ENCODE measurements at places on chromosomes 7 and 10. TPM values are rescaled to one million over a fixed set of nuclear protein-coding genes. Genes with fewer than 3 reads are reported as not detected.

DNA sequence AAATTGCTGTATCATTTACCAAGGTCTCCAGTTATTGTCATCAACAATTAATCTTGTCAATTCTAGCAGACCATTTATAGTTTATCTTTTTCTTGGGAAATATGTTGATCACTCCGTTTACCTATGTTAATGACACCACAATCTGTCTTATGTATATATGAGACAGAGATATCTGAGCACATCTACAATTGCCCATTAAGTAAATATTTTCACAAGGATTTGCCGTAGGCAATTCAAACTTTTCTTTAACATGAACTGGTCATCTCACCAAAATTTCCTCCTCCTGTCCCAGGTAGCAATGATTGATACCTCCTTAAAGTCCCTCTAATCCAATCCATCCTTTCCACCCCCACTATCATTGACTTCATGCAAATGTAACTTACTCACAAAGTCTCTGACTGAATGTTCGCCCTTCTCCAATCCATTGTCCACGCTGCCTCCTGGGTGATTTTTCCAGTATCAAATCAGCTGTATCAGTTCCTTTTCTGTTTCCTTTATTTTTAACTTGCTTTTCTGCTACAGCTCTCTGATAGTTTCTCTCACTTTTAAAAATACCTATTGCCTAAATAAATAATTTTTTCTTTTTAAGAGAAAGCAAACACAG, 138.3 kb downstream of the GNAT3 start:
- no peak overlapping the region for H3K27ac ChIP-seq
- no peak overlapping the region for H3K4me3 ChIP-seq
- DNase-seq = no peak
- no peaks in the 10 kb centered on the region for H3K36me3 ChIP-seq
- H3K4me1 ChIP-seq = no peaks in the 10 kb centered on the region
- no peaks in the 10 kb centered on the region for H3K27me3 ChIP-seq

GRCh38 chr7:617614-618538, 98.2 kb upstream of the PDGFA start:
- H3K27ac ChIP-seq = peak overlapping the region; percentile 95
- no peaks in the 10 kb centered on the region for H3K27me3 ChIP-seq
- peak overlapping the region; percentile 55 for H3K4me3 ChIP-seq
- H3K4me1 ChIP-seq = peaks cover 5% of the 10 kb centered on the region
- DNase-seq = no peak

DNA sequence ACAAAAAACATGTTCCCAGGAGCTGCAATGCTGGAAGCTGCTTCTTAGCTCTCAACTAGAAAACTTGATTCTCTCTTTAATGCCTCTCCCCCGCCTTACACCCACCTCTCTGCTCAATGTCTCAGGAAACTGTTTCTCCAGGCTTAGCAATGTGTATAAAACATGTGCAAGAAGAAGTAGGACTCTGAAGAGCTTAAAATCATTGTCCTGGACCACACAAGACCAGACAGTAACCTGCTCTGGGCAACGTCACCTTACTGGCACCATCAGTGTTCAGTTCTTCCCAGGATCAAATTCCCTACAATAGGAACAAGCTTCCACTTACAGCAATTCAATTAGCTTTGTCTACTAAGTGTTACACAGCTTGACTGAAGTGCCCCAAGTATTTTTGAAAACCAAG, 104.9 kb downstream of the RAPGEF5 start:
- H3K4me1 ChIP-seq = no peaks in the 10 kb centered on the region
- no peak for DNase-seq
- H3K27ac ChIP-seq = no peak overlapping the region
- H3K36me3 ChIP-seq = no peaks in the 10 kb centered on the region

DNA sequence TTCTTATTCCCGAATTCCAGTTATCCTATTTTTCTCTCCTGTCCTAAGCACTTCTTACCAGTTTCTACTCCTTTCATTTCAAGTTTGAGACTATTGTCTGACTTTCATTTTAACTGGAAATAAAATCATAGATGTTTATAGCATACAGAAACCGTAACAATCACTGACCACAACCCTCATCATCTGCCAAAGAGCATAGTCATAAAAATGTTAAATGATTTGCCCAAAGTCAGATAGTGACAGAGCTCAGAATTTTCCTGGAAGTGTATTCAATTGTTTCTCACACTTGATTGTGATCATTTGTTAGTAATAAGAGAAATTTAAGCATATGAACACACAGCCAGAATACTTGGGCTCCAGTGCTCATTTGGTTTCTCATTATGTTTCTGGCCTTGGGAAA, 250.5 kb upstream of the PCDH15 start:
- H3K36me3 ChIP-seq = no peaks in the 10 kb centered on the region
- no peak for DNase-seq
- H3K27ac ChIP-seq = no peak overlapping the region
- H3K27me3 ChIP-seq = no peaks in the 10 kb centered on the region

DNA sequence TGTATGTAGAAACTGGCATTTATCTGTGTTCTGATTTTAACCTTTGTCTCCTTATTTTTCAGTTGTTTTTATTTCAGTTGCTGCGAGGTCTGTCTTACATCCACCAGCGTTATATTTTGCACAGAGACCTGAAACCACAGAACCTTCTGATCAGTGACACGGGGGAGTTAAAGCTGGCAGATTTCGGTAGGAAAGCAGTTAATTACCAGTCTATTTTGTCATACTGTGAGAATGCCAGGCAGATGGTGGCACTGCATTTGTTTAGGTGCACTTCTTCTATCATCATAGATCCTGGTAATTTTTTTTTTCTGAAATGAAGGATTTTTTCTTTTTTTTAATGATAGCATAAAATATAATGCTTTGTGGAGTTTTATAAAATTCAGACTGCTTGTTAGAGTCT, 321.4 kb downstream of the CDK14 start:
- H3K4me3 ChIP-seq = no peak overlapping the region
- no peak for DNase-seq
- no peaks in the 10 kb centered on the region for H3K36me3 ChIP-seq
- no peaks in the 10 kb centered on the region for H3K27me3 ChIP-seq

DNA sequence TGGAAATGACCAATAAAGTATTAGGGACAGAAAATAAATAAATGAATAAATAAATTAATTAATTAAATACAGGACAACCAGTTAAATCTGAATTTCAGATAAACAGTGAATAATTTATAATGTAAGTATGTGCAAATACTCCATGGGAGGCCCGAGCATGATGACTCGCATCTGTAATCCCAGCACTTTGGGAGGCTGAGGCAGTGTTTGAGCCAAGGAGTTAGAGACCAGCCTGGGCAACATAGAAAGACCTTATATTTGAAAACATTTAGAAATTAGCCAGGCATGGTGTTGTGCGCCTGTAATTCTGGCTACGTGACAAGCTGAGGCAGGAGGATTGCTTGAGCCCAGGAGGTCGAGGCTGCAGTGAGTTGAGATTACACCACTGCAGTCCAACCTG, 123.7 kb downstream of the CUL2 start:
- H3K4me3 ChIP-seq = no peak overlapping the region
- no peaks in the 10 kb centered on the region for H3K36me3 ChIP-seq
- no peaks in the 10 kb centered on the region for H3K27me3 ChIP-seq
- no peak overlapping the region for H3K27ac ChIP-seq
- DNase-seq = no peak

DNA sequence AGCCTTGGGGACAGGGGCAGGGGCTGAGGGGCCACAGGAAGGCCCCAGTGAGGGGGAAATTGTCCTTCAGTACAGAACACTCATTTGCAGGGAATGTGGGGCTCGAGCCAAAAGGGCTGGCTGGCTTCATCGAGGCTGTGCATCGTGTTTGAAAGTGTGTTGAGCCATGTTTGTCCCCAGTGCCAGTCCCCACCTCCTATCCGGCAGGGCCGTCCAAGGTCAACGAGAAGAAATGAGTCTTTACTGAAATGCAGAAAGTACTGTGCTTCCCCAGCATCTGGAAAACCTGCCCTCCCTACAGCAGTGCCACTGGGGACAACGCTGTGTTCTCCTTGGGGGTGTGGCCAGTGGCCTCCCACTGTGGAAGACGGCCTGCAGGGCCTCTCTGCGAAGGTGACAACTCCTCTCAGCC, 214.1 kb downstream of the KLF6 start:
- no peak overlapping the region for H3K27ac ChIP-seq
- H3K4me3 ChIP-seq = no peak overlapping the region
- H3K4me1 ChIP-seq = no peaks in the 10 kb centered on the region
- no peaks in the 10 kb centered on the region for H3K27me3 ChIP-seq
- no peaks in the 10 kb centered on the region for H3K36me3 ChIP-seq
- DNase-seq = no peak

DNA sequence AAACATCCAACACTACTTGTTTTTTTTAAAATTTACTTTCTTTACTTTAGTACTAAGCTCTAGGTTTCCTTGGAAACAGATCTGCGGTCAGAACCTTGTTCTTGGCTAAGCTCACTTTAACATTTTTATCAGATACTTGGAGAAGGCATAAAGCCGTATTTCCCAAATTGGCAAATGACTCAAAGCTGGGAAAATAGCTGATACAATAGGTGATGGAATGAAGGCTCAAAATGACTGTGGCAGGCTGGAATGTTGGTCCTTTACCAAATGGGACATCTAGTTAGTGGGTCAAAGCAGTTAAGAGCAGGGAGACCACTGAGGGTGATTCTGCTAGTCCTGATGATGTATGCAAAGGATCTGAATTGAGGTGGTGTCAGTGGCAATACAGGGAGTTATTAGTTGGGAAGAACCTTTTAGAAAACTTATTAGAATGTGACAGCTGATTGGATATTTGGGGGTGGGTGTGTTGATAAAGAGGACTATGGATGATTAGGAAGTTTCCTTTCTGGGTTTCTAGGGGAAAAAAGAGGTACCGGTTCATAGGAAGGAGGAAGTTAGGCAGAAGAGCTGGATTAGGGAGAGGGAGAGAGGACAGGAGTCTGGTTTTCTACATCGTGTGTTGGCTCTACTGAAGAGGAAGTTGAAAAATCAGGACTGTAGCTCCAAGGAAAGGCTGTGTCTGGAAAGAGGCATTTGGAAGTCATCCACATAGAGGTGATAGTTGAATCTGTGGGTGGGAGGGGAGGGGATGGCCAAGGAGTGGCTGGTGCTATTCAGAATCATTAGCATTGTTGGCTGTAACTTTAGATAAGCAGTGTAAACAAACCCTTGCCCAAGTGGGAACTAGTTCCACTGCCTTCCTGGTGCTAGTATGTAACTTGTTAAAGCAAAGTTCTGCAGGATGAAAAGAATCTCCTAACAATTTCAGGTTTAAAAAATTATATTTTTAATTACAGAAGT, 13.1 kb downstream of the PLCE1 start:
- no peak overlapping the region for H3K4me3 ChIP-seq
- no peak for DNase-seq
- peak overlapping the region; percentile 24 for H3K27ac ChIP-seq
- H3K36me3 ChIP-seq = no peaks in the 10 kb centered on the region
- H3K4me1 ChIP-seq = peaks cover 3% of the 10 kb centered on the region

GRCh38 chr7:66699998-66700397, 40.5 kb upstream of the RABGEF1 start:
- H3K4me1 ChIP-seq = no peaks in the 10 kb centered on the region
- no peak for DNase-seq
- no peak overlapping the region for H3K4me3 ChIP-seq
- H3K27me3 ChIP-seq = no peaks in the 10 kb centered on the region
- H3K27ac ChIP-seq = no peak overlapping the region

- H3K27ac ChIP-seq = no peak overlapping the region
- no peak for DNase-seq
- H3K4me1 ChIP-seq = no peaks in the 10 kb centered on the region
- no peak overlapping the region for H3K4me3 ChIP-seq
- H3K36me3 ChIP-seq = no peaks in the 10 kb centered on the region
- H3K27me3 ChIP-seq = no peaks in the 10 kb centered on the region
These were observed 69.9 kb downstream of the FOXL3 start for GRCh38 chr7:359766-360361.

GRCh38 chr10:124955868-124956267, 13.9 kb downstream of the ZRANB1 start:
- no peaks in the 10 kb centered on the region for H3K27me3 ChIP-seq
- H3K27ac ChIP-seq = no peak overlapping the region
- no peak overlapping the region for H3K4me3 ChIP-seq
- H3K4me1 ChIP-seq = no peaks in the 10 kb centered on the region
- no peaks in the 10 kb centered on the region for H3K36me3 ChIP-seq
- no peak for DNase-seq

- no peak overlapping the region for H3K27ac ChIP-seq
- DNase-seq = no peak
- H3K27me3 ChIP-seq = no peaks in the 10 kb centered on the region
These were observed 218.6 kb downstream of the CELF2 start for GRCh38 chr10:11236234-11236633.

GRCh38 chr7:76272851-76273497, 29.5 kb upstream of the HSPB1 start:
- DNase-seq = no peak
- H3K36me3 ChIP-seq = no peaks in the 10 kb centered on the region
- H3K4me3 ChIP-seq = no peak overlapping the region
- H3K27me3 ChIP-seq = no peaks in the 10 kb centered on the region
- no peaks in the 10 kb centered on the region for H3K4me1 ChIP-seq

FGFR2 gene
- total RNA-seq = 18.4 TPM

IL15RA gene
- 38.0 TPM for total RNA-seq

SERPINE1 gene
- total RNA-seq = 8.3 TPM

VAX1 gene
- total RNA-seq = not detected

All from Peyer's patch (tissue), 4 donors.